Stimulated activated CD4-positive, alpha-beta T cell treated with anti-CD3 and anti-CD28 coated beads, TNF-alpha, amount 100 ng/mL, for 1 hour (primary cell): ENCODE measurements at places on chromosomes 16 and 17.

- no peak for DNase-seq
These were observed 24.9 kb downstream of the FBXO31 start for GRCh38 chr16:87358696-87359095.

DNA sequence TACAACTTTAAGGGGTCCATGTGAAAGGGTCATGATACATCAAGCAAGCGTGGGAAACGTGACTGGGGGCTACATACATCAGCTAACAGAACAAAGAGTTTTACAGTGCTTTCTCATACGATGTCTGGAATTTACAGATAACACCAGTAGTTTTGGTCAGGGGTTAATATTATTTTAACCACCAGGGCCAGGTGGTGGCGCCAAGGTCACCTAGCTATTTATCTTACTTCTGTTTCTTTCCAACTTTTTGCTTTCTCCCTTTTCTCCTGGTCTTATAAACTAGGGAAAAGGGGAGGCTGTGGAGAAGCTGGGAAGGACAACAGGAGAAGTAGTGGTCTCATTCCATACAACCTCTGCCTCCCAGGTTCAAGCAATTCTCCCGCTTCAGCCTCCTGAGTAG lies 37.9 kb downstream of the CLEC3A start:
- DNase-seq: no peak

DNA sequence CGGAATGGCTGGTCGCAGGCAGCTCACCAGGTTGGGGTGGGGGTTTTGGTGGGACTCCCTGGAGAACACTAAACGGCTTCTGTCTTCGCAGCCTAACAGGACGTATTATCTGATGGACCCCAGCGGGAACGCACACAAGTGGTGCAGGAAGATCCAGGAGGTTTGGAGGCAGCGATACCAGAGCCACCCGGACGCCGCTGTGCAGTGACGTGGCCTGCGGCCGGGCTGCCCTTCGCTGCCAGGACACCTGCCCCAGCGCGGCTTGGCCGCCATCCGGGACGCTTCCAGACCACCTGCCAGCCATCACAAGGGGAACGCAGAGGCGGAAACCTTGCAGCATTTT lies 59.7 kb downstream of the PDPK1 start:
- DNase-seq: no peak

- DNase-seq: no peak
These were observed 787 bp downstream of the AMDHD2 start for GRCh38 chr16:2520784-2521531.

- no peak for DNase-seq
These were observed 66.8 kb downstream of the C16orf78 start for GRCh38 chr16:49440156-49441065.

GRCh38 chr16:61644736-61645135 lies 391.5 kb downstream of the CDH8 start:
- DNase-seq: no peak

- DNase-seq: no peak
These were observed 5.8 kb upstream of the MRPL58 start for GRCh38 chr17:75006653-75007052.

- no peak for DNase-seq
These were observed 9.4 kb downstream of the CETP start for GRCh38 chr16:56970934-56971767.

- no peak for DNase-seq
These were observed 11.7 kb upstream of the ATP2C2 start for GRCh38 chr16:84356591-84357116.

- no peak for DNase-seq
These were observed 90.5 kb upstream of the SOX9 start for GRCh38 chr17:72030067-72030899.

DNA sequence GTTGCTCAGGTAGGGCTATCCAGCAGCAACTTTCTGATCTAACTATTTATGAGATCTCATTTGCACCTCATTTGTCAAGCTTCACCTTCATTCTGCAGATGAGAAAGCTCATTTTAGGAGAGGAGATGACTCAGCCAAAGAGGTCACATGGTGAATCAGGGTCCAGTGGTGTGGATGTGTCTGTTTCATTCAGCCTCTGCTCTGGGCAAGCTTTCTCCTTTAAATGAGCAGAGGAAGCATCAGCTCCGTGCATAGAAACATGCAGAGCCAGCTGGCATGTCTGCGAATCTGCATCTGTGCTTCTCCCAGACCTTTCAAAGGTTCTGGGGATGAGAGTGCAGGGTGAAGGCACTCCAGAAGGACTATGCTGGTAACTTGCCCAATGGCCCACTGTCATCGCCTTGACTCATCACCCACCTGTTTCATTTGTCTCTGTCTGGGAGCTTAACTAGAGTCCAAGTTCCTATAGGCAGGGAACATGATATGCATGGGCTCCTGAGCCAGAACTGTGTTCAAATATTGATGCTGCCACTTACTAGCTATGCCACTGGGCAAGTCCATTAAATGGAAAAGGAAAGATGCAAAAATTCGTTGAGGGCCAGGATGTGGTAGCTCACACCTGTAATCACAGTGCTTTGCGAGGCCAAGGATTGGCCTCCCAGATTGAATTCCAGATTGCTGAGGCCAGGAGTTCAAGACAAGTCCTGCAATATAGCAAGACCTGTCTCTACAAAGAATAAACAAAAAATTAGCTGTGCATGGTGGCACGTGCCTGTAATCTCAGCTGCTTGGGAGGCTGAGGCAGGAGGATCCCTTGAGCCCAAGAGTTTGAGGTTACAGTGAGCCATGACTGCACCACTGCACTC lies 67.1 kb upstream of the NLK start:
- no peak for DNase-seq

DNA sequence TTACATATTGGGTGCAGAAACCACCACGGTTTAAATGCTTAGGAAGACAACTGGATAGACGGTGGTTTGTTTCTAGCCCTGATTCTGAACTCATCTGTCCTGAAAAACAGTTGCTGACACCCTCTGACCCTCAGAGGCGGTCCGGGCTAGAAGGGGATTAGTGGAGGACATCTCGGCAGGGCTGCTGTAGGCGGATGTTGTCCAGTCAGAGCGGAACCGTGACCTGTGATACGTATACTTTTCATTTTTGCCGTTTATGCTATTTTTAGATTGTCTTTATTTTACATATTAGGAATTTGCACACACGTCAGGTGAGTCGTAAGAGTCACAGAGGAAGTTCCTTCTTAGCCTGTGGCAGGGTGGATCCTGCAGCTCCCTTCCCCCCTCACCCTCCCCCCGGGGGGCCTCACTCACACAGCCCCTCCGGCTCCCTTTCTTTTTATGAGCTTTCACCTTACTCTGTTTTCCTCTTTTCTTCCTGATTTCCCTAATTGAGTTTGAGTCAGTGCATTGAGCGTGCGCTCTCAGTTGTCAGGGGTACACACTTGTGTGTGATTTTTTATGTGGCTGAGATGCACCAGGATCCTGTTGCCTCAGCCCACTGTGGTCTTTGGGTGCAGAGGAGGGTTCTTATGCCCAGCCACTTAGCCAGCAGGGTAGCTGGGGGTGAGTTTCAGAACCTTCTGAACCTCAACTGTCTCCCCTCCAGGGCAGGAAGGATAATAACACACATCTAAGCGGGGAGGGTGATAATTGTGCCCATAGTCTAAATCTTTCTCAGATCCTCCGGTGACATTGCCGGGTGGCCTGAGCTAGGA lies 211.1 kb upstream of the CHMP6 start:
- DNase-seq: no peak

GRCh38 chr16:29900888-29901606 lies 759 bp downstream of the ASPHD1 start:
- no peak for DNase-seq

DNA sequence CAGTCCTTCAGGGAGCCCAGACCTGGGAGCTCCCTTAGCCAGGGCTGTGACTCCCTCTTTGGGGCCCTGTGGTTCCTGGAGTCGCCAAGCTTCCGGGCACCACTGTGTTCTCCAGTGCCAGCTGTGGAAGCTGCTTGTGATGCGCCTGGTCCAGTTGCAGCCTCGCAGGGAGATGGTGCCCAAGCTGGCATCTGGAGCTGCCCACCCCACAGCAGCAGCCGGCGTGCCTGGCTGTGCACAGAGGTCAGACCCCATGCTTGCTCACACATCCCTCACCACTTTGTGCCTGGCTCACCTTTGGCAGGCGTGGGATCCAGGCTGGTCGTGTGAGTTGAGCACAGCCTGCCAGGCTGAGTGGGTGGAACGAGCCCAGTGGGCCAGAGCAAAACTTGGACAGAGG lies 18.2 kb downstream of the RHOT1 start:
- DNase-seq: no peak

DNA sequence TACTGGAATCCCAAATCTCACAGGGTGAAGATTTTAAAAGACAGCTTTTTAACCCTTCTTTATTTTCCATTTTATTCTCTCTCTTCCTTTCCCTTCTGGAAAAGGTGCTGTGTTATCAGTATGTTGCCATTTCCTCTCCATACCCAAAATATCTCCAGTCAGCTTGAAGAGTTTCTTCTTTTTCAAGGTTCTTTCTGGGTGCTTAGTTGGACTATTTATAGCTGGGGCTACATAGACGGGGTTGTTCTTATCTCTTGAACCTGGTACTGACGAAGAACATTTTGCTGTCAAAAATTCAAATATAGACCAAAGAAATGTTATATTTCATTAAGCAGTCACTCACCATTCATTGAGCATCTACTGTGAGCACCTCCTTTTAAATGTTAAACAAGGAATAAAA lies 48.6 kb downstream of the IST1 start:
- no peak for DNase-seq

GRCh38 chr17:67477687-67478086 lies 100.6 kb downstream of the PITPNC1 start:
- DNase-seq: no peak

DNA sequence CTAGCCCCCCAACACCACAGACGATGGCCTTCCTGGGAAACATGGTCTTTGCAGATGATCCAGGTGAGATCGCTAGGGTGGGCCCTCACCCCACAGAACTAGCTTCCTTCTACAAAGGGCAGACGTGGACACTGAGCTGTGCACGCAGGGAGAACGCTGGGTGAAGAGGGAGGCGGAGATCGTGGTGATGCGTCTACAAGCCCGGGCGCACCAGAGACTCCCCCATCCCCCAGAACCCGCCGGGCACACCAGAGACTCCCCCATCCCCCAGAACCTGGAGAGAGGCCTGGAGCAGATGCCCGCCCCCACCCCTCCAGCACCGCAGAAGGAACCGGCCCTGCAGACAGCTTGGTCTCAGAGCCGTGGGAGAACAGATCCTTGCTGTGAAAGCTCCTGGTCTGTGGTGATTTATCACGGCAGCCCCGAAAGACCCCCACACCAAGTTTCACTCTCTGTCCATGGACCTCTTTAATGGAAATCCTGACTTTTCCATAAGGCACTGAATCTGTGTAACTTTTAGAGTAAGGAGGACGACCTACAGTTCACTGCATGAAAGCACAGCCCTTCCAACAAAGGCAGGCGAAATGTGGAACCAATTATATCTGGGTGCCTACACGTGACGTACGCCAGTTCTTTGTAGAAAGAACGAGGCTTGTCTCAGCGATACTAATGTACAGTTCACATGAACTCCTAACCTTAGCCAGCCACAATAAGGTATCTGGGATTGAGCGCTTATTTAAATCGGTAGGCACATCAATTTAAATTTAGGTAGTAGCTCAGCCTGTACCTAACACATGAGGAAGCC lies 88.5 kb downstream of the ANKRD11 start:
- DNase-seq: no peak
